Hematopoietic multipotent progenitor cell treated with erythropoietin and hydrocortisone succinate and interleukin-3 and kit ligand, for 8 days (in vitro differentiated cells): ENCODE measurements at places on chromosomes 1 and 21.

- no peak for DNase-seq
Observed at GRCh38 chr1:162207862-162208261, 138.4 kb downstream of the NOS1AP start.

- DNase-seq, result peak; percentile 68
Observed at GRCh38 chr1:35637401-35637809, 3.9 kb downstream of the PSMB2 start.

GRCh38 chr1:210323957-210324356 is 4.7 kb upstream of the HHAT start:
- no peak for DNase-seq

- DNase-seq, result no peak
Observed at GRCh38 chr1:67059346-67059745, 5.4 kb upstream of the SLC35D1 start.

DNA sequence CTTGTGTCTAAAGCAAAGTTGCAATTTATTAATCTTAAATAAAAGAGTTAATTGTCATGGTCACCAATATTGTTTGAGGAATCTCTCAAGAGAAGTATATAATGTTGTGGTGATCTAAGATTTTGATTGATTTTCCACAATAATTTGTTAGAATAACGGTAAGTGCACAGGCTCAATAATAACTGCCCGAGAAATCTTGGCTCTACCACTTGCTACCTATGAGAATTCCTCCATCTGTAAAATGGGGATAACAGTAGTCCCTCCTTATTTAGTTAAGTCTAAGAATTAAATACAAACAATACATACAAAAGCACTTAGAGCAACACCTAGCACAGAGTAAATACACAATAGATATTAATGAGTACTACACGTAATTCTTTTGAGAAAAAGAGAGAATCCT is 18.8 kb downstream of the SCAF4 start:
- no peak for DNase-seq

- DNase-seq, result no peak
Observed at GRCh38 chr1:204146309-204146708, 5.5 kb downstream of the ETNK2 start.

GRCh38 chr1:239893127-239893731 is 198.5 kb upstream of the FMN2 start:
- DNase-seq, result no peak

DNA sequence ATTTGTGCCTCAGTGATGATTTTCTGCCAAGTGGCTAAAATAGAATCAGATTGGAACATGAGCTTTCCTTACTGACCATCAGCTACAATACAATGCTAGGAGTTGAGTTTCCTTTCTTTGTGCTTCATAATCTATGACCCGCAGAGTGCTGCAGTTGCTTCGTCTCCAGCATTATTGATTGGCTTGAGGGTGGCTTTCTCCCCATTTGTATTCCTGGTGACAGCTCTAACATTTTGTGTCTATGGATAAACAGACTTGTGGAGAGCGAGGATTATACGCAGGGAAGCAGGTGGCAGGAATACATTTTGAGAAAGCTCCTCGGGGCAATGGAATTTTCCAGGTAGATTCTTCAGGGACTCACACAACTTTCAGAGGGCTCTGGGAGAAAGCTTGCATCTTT is 223.2 kb downstream of the HHAT start:
- no peak for DNase-seq

GRCh38 chr1:54188291-54188690 is 11.5 kb downstream of the CYB5RL start:
- no peak for DNase-seq

GRCh38 chr1:119911775-119912174 is 15.5 kb upstream of the ADAM30 start:
- DNase-seq, result no peak

- DNase-seq, result no peak
Observed at GRCh38 chr1:43296207-43296606, 4.6 kb upstream of the TIE1 start.

DNA sequence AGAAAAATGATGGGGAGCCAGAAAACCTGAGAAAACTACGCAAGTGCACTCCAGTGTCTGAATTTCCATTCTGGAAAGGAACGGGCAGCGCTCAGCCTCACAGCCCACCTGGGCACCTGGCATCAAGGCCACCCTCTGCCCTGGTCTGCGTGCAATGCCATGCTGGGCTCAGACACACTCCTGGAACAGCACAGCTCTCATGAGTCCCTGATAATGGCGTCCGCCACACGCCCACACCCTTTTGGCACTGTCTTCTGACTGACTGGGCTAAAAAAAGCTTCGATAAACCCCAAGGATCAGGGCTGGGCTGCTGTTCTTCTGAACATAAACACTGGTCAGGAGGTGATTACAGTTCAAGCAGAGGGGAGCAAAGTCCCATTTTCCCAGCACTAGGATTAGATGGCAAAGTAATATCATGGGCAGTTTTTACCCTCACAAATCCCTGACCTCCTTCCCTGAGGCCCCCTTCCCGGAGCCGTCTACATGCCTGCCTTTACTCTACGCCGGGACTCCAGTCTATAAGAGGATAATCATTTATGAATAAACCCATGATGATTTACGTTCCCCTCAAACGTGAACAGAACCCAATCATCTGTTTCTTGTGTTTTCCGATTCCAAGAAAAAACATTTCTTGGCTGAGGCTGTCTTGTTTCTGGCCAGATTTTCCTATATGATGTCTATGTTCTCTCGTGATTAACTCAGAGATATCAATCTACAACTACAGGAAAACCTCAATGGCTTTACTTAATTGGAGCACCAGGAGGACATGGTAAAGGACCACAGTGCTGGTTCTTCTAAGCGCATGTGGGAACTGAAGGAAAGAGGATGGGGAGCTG is 22.6 kb downstream of the RCAN1 start:
- peak; percentile 82 for DNase-seq
